ENCODE measurements at places on chromosomes 6 and 20.

- DNase-seq: no peak
Observed at GRCh38 chr20:1374246-1374645, 18.6 kb downstream of the FKBP1A start.

DNA sequence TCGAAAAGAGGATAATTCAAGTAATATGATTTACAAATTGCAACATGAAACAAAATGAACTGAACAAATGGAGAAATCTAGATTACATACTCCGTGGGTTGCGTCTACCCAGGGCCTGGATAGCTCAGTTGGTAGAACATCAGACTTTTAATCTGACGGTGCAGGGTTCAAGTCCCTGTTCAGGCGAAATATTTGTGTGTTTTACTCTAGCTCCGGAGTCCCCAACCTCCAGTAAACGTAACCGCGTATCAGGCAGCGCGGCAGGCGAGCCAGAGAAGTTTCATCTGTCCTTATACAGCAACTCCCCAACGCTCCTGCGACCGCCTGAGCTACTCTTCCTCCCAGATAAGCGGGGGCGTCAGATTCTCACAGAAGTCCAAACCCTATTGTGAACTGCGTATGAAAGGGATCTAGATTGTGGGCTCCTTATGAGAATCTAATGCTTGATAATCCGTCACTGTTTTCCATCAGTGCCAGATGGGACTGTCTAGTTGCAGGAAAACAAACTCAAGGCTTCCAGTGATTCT lies 176.1 kb downstream of the TRIM27 start:
- no peak for DNase-seq

DNA sequence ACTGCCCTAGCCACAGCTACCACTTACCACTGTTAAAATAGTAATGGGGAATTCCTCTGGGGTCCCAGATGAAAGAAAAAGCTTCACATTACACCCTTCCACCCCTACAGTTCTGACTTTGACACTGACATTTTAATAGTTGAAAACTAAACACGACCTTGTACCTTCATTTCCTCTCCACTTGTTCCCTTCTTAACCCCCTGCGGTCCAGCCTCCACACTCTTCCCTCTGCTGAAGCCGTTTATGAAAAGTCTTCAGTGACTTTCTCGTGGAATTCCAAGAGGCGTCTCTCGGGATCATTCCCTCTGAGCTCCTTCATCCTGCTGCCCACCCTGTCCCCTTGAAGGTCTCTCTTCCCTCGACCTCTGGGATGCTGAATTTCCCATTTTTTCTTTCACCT lies 36.6 kb upstream of the TIAM2 start:
- DNase-seq: no peak

DNA sequence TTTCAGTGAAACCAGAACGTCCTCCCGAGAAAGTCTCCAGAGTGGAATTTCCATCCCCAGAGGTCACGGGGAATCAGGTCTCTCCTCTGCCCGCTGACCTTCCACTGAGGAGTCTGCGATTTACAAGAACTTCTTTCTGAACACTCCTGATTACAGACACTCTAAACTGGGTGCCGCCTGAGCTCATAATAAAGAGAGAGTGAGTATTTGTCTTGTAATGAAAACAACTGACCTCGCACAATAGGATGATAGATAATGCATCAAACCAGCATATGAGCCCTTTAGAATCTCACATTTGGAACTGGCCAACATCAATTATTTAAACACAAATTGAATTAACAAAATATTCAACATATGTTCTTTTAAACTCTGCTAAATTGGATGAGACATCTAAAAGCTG lies 47.5 kb downstream of the DLL1 start:
- DNase-seq: no peak

DNA sequence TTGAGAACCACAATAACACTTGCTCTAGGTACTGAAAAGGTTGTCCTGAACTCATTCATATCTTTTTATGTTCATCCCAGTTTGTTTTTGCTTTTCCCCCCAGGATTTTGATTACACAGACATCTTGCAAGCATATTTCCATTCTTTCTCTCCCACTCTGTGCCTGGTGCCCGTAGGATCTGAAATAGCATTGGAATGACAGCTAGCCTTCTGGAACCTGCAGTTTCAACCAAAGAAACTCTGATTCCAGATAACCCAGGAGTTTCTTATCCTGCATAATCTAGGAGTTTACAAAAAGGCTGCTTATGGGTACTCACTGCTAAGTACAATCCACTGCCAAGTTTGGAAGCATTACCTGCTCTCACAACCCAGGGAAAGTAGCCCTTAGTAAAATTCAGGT lies 28.8 kb upstream of the PLCG1 start:
- DNase-seq: no peak

DNA sequence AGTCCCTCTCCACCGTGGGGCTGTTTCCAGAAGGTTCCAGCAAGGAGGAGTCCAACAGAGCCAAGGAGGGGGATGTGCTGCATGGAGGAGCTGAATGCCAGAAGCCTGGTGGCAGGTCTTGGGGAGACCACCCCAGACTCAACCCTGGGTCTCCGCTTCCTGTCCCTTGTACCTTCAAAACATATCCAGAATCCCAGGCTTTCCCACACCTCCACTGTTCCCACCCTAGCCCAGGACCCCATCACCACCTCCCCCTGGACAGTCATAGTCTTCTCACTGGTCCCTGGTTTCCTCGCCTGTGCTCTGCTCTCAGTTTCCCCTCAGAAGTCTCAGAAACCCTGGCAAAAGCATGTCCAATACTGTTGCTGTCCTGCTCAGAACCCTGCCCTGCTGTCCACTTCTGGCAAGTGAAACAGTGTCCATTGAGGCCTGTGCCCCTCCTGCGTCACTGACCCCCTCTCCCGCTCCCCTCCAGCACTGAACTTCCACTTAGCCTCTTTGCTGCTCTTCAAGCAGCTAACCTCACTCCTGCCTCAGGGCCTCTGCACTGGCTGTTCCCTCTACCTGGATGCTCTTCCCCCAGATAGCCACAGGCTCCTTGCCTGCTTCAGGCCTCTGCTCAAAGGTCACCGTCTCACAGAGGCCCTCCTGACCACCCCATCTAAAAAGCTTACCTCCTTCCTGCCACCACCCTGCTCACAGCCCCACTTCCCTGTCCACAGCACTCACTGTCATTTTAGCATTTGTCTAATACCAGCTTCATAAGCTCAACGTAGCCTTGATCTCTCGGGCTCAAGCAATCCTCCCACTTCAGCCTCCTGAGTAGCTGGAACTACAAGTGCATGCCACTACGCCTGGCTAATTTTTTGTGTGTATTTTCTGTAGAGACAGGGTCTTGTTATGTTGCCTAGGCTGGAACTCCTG lies 169.2 kb downstream of the GRM4 start:
- no peak for DNase-seq

DNA sequence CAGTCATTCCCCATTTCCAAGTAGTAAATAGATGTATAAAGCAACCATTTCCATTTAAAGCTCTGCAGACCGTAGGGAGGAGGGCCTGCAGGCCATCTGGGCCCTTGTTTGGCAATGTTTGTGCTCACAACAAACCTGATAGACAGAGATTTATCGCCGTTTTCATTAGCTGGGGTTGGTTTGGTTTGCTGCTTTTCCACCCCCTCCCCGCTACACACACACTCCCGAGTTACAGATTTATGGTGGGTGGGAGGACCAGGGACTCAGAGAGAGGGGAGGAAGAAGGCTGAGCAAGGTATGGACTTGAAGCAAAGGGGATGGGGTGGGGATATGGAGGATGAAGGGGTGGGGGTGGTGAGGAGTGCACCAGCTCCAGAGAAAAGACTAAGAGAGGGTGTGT lies 36.6 kb upstream of the FOXP4 start:
- DNase-seq: no peak

DNA sequence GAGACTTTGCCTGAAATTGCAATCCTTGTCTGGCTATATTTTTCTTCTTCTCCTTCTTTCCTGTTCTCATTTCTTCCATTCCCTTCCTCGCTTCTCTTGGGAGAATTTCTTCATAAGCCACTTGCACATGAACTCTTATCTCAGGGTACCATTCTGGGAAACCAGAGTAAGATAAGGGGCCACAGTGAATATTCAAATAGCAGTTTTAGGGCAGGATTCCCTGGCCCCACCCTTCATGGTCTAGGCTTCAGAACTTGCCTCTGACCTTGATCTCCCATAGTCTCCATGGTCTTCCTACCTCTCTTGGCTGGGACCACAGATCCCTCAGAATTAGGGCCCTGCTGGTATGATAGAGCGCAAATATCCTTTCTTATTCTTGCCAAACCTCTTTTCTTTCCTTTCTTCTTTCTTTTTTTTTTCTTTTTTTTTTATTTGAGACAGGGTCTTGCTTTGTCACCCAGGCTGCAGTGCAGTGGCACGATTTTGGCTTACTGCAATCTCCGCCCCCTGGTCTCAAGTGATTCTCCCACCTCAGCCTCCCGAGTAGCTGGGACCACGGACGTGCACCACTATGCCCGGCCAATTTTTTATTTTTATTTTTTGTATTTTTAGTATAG lies 123.0 kb upstream of the CITED2 start:
- DNase-seq: no peak

- peak; percentile 68 for DNase-seq
Observed at GRCh38 chr20:47610247-47610944, 108.7 kb downstream of the NCOA3 start.

DNA sequence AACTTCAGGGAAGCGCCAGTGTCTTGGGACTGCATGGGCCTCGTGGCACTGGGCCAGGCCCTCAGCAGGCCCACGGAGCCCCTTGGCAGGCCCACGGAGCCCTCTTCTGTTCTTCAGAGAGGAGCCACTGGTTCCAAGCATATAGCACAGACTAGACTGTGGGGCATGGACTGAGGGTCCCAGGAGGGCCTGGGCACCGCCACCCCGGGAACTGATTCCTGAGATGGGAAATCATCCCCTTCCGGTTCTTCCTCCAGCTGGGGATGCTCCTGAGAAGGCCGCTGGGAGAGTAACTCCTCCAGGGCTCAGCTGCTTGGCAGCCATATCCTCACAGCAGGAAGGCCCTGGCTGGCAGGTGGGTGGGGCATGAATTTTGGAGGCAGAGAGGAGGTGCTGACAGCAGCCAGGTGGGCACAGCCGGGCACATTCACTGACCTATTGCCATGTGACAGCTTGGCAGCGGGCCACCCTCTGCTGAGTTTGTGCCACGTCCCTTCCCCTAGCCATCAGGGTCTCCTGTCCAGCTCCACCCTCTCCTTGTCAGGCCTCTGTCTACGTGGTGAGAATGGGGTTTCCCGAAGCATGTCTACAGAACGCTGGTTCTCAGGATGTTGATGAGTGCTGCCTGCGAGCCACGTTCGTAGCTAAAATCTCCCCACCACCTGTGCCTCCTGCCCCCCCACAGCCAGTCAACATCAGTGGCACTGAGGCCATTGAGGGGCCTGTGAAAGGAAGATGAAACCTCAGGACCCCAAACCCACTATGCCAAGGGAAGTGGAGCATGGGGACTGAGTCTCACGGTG lies 152.1 kb downstream of the TAF4 start:
- no peak for DNase-seq

GRCh38 chr6:131744432-131745287 lies 33.8 kb upstream of the CTAGE9 start:
- no peak for DNase-seq

DNA sequence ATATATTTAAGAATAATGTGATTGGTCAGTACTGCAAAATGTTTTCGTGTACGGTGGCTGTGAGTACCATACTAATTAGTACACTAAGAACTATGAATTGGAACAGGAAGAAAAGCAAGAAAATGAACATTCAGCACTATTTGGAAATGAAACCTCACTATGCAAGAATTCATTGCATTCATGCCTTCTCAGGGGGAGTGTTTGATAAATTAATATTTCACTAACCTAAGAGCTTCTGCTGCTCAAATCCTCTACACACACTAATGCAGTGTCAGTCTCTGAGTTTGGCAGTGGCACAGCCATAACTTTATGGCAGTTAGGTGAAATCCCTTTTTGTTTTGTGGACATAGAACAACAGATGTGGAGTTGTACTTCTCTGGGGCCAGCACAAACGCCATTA lies 60.1 kb downstream of the SLC16A10 start:
- DNase-seq: no peak

DNA sequence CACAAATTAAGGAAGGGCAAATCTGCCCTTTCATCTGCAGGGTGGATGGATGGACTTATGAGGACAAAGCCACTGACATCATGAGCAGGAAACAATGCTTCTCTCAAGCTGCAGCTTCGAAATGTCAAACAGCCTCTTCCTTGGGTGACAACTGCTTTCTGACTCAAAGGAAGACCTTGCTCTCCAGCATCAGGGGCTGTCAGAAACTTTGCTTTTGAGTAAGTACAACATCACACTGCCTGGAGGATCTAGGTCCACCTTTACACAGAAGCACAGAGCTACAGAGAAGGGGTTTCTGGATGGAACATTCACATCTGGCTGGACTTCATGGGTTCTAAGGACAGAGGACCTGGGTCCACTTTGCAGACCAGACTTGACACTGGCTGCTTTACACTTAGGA lies 5.9 kb downstream of the CST1 start:
- no peak for DNase-seq

DNA sequence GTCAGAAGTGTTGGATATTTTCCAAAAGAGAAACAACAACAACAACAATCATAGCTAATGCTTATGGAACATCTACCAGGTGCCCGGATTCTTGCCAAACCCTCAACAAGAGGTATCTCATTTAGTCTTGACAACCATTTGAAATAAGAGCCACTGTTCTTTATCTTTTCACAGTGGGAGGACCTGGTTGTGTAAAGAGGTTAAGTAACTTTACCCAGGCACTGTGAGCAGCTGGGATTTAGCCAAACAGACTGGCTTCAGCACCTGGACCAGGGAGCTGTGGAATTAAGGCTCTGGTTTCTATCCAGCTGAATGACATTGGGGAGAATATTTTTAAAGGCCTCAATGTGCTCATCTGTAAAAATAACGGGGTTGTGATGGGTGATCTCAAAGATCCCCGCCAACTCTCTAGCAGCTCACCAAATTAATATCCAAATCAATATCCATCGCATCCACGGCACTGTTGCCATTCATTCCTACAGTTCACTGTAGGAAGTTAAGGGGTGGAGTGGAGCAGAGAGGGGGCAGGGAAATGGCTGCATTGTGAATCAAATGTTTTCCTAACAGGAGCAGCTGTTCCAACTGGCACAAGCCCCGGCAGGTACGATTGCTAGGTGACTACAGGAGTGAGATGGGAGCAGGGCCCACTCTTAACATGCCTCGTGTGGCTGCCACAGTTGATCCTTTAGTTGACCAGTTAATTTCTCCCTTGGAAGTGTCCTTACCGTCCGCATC lies 61.8 kb downstream of the GCNT2 start:
- DNase-seq: no peak

GRCh38 chr6:145823328-145823944 lies 8.8 kb upstream of the FBXO30 start:
- DNase-seq: no peak

GRCh38 chr6:158835616-158836221 lies 16.6 kb upstream of the EZR start:
- DNase-seq: no peak

GRCh38 chr20:62314711-62315302 lies 12.0 kb downstream of the ADRM1 start:
- no peak for DNase-seq

GRCh38 chr6:146957181-146958093 lies 246.8 kb upstream of the STXBP5 start:
- DNase-seq: no peak

GRCh38 chr6:34549026-34549803 lies 6.9 kb downstream of the SPDEF start:
- DNase-seq: no peak

Data from activated CD8-positive, alpha-beta memory T cell treated with anti-CD3 and anti-CD28 coated beads for 1 hour (primary cell).